ENCODE measurements at places on chromosomes 16 and 17.

DNA sequence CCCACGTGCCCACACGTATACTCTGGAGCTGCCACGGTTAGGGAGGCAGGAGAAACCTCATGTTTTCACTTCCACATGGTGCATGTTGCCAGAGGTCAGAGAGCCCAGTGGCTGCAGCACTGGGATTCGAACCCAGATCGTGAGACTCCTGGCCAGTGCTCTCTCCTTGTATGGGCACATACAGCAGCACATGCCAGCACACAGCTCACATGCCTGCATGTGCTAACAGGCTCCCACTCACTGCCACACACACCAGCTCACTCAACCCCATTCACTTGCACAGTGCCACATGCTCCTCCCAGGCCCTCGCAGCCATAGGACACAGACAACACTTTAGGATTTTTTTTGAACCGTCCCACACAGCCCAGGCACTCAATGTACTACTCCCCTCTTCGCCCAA is 49.5 kb upstream of the MRPS23 start:
- DNase-seq = no peak

DNA sequence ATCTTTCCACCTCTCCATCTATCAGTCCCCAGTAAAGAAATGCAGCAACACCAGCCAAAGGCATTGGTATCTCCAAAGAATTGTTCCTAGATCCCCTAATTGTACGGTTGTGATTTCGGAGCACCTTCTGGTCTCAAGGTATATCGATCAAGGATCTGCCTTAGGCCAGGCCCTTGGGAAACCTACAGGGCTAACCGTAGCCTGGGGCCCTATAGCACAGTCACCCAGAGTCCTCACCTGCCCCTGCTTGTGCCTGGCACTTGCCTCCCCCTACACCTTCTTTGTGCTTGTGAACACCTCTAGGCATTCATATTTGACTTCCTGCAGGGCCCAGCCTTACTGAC is 16.8 kb upstream of the AURKB start:
- DNase-seq = no peak

- DNase-seq = peak; percentile 97
These were observed 43.7 kb upstream of the GOSR1 start for GRCh38 chr17:30433514-30433913.

DNA sequence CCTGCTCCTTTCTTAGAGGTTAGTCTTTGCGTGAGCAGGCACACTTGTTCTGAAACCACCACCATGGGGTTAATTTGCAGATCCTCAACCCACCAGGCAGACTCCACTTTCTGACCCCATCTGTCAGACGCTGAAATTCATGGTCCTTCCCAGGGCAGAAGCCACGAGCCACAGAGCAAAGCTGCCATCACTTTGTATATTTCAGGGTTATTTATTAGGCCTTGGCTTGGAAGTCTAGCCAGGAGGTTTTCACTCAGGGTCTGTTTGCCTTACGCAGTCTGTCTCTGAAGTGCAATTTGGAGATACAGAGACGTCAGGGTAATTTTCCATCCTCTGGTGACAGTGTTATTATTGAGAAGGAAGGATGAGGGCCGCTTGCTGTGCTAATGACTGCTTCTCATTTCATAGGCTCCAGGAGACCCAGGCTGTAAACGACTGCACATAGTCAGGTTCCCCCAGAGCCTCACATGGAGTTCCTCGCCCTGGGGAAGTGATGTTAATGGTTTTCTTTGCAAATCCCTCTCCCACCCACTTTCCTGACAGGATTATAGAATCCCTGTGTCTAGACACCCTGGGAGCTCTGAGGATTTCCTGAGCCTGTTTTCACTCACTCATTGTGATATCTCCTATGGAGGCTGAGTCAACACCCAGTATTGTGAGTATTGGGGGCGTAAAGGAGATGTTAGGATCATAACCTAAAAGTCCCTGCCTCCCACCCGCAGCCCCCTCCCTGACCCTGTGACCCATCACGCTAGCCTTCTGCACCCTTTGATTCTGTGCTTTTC is 269.0 kb downstream of the ABCC12 start:
- DNase-seq = no peak

- no peak for DNase-seq
These were observed 1.2 kb upstream of the YPEL2 start for GRCh38 chr17:59330053-59330942.

DNA sequence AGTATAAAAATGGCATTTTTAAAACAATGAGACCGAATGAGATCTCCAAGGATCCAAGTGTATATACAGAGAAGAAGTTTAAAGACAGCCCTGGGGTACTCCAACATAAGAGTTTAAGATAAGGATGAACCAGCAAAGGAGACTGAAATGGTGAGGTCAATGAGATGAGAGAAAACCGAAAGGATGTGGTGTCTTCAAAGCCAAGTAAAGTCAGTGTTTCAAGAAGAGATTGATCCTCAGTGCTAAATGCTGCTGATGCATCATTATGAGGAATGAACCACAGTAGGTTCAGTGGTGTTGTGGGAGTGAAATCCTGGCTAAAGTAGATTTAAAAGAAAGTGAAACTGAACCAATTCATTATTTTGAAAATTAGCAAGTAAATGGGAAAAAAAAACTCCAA is 38.1 kb upstream of the NLK start:
- DNase-seq = no peak

DNA sequence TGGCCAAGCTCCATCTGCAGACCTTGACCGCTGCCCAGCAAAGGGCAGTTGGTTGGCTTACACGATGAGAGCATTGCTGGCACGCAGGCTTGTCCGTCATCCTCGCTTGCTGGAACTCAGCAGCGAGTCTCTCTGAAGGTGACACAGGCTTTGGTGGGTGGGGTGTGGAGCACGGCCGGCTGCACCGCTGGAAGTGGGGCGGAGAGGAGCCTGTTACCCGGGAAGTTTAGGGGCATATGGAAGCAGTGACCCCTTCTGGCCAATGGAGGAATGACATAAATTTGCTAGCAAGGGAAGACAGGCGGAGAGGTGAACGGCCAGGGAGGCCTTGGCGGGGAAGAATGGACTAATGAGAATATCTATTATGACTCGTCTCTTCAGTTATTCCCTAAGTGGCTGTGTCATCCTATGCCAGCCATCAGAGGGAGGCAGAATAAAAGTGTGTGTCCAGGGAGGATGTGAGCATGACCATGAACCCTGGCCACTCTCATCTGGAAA is 65.9 kb upstream of the SDK2 start:
- peak; percentile 65 for DNase-seq

DNA sequence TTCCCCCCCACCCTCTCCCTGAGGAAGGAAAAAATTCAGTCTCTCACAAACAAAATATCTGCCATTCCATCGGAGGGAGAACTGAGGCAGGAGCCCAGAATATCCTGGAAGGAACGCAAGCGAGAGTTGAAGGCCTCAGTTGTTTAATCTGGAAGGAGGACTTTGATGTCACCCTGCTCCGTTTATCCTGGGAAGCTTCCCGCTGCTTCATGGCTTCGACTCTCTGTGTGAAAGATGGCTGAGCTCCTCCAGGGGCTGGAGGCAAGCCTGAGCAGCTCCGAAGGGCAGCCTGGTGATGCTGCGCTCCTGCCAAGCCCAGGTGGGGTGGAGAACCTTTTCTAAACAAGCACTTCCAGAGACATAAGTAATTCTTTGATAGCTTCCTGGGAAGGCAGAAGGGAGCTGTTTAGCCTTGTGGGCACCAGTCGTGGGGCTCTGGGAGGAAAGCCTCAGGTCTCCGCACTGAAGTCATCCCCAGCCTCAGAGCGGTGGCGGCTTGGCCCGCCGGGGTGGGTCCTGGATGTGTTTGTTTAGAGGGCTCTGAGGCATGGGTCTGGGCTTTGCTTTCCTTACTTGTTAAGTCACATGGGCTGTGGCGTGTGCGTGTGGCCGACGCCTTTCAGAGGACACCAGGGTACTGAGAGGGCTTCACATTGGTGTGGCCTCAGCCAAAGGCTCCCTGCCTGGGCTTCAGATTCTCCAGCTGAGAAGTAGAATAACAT is 7.9 kb downstream of the NKD1 start:
- no peak for DNase-seq

DNA sequence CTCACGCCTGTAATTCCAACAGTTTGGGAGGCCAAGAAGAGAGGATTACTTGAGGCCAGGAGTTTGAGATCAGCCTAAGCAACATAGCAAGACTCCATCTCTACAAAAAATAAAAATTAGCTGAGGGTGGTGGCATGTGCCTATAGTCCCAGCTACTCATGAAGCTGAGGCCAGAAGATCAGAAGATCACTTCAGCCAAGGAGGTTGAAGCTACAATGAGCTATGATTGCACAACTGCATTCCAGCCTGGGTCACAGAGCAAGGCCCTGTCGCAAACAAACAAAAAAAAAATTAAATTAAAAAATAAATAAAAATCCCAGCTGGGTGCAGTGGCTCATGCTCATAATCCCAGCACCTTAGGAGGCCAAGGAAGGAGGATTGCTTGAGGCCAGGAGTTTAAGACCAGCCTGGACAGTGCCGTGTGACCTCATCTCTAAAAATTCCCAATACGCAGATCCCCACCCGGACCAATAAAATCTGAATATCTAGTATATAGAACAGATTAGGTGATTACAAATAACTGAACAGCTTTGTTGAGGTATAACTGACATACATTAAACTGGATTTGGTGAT is 18.2 kb upstream of the ATF7IP2 start:
- DNase-seq = no peak

GRCh38 chr16:49468611-49469310 is 95.2 kb downstream of the C16orf78 start:
- no peak for DNase-seq

DNA sequence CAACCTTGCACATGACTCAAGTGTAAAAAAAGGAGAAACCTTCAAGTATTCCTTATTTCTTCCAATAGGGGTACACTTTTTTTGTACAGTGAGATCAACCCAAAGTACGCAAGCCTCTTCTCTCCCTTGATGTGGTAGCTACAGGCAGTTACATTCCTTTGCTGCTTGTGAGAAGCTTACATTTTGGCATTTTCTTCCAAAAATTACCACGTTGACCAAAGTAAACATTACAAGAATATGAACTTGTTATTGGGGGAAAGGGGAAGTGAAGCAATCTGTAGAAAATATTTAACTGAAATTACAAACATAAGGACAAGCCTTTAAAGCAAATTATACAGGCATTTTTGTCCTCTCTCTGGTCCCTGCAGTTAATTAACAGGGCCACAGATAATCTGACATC is 97.0 kb upstream of the TOB1 start:
- no peak for DNase-seq

- no peak for DNase-seq
These were observed 57.6 kb upstream of the B4GALNT2 start for GRCh38 chr17:49074851-49075540.

DNA sequence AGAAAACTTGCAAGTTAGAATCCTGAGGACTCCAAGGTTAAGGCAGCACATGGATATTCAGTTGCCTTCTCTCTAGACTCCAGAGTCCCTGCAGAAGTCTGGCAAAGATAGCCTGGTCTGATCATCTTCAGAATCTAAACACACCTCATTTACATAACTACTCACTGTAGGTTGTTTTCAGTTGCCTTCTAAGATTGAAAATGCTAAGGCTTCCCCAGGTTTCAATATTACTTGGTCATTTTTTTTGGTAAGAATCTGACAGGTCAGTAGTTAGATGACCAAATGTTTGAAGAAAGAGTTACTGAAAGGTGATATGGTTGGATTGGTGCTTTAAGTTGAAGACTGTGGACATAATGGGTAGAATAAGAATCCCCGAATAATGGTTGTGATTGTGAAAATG is 205.4 kb upstream of the KCNJ16 start:
- DNase-seq = no peak

DNA sequence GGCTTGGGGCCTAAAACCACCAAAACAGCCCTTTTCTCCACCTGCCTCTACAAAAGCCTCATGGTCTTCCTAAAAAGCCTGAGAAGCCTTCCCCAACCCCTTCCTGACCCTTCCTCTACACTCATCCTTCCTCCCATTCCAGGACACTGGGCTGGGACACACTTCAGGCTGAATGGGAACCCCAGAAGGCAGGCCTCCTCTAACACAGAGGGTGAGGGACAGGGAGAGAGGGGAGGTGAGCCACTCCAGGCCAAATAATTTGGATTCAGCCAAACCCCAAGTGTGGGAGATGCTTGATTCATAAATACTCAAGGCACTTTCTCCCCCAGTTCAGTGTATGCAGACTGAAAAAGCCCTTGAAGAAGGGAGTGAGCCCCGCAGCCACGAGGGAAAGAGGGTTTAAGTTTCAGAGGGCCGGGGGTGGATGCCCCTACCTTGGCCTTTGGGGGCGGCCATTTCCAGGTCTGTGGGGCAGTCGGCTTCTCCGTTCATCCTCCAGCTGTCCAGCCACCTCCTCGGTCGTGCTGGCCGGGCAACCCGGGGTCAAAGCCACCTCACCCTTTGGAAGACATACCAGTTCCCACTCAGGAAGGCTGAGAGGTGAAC is 1.6 kb downstream of the UBTF start:
- DNase-seq = no peak

- DNase-seq = no peak
These were observed 500.2 kb downstream of the CDH11 start for GRCh38 chr16:64621616-64622015.

- DNase-seq = no peak
These were observed 982 bp upstream of the ENPP7 start for GRCh38 chr17:79729761-79730160.
